Bronchus fibroblast of lung (primary cell): ENCODE measurements at places on chromosomes 4 and X. TPM values are rescaled to one million over a fixed set of nuclear protein-coding genes. Genes with fewer than 3 reads are reported as not detected.

Gene MAGEA1
- not detected in 2 replicates for total RNA-seq

Gene PDCL2
- total RNA-seq: not detected in 2 replicates

Gene UBE2A
- total RNA-seq: 30.9 and 31.2 TPM in 2 replicates

Gene FGG
- total RNA-seq: not detected in 2 replicates

Gene GLOD5
- not detected in 2 replicates for total RNA-seq

Gene KCND1
- total RNA-seq: 1.3 TPM in 2 replicates

Gene GAGE12H
- not detected in 2 replicates for total RNA-seq

Gene RASL11B
- total RNA-seq: 0.17 and 0.59 TPM in 2 replicates

Gene SSX4B
- total RNA-seq: not detected in 2 replicates

Gene CXorf51B
- not detected in 2 replicates for total RNA-seq

Gene IL9R
- total RNA-seq: not detected in 2 replicates

Gene SSX3
- not detected in 2 replicates for total RNA-seq

Gene ATP11C
- 16.2 and 19.3 TPM in 2 replicates for total RNA-seq

Gene PABPC1L2B
- not detected in 2 replicates for total RNA-seq
